ENCODE measurements at places on chromosomes 12 and 14.

DNA sequence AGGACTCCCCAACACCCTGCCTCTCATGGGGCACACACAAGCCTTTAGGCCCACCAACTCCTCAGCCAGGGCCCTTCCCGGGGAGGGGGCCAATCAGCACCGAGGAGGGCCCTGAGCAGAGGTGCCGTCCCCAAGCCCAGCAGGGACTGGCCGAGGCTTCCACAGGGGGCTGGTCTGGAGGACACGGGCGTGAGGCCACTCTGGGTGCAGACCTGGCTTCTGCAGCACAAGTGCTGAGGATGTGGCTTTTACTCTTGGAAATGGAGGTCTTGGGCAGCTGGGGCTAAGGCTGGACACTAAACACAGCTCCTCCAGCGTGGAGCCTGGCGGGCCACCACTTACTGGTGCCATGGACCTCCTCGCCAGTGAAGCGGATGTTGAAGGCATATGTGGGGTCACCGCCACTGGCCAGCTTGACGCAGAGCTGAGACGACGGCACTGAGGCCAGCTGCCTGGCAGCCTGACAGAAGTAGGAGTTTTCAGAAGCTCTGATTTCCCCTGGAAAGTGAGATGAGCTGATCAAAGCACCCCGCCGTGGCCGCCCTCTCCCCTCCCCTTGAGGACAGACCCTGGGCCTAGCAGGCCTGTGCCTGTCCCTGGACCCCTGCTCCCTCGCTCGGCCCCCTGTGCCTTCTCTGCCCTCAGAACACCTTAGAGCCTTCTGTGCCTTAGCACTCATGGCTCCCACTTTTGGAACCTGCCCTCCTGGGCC lies 44.0 kb downstream of the TRAFD1 start:
- no peak for DNase-seq

- DNase-seq, result no peak
These were observed 312.8 kb upstream of the FKBP4 start for GRCh38 chr12:2481951-2482350.

DNA sequence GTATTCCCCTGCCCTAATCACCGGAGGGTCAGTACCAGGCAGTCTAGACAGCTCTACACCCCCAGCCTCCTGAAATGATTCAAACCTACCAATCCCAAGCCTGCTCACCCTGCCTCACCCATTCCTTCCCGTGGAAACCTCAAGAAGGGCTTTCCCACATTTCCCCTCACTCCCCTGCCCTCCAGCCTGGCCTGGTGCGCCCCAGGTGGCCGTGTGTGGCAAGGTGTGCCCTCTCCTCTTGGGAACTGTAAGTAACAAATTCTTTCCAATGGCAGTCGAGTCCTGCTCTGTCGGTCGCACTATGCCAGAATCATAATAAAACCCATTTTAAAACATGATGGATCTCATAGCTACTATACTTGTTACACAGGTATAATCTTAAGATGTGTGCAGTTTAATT lies 13.9 kb upstream of the DEGS2 start:
- DNase-seq, result no peak

GRCh38 chr14:20687362-20688166 lies 1.0 kb upstream of the ANG start:
- no peak for DNase-seq

DNA sequence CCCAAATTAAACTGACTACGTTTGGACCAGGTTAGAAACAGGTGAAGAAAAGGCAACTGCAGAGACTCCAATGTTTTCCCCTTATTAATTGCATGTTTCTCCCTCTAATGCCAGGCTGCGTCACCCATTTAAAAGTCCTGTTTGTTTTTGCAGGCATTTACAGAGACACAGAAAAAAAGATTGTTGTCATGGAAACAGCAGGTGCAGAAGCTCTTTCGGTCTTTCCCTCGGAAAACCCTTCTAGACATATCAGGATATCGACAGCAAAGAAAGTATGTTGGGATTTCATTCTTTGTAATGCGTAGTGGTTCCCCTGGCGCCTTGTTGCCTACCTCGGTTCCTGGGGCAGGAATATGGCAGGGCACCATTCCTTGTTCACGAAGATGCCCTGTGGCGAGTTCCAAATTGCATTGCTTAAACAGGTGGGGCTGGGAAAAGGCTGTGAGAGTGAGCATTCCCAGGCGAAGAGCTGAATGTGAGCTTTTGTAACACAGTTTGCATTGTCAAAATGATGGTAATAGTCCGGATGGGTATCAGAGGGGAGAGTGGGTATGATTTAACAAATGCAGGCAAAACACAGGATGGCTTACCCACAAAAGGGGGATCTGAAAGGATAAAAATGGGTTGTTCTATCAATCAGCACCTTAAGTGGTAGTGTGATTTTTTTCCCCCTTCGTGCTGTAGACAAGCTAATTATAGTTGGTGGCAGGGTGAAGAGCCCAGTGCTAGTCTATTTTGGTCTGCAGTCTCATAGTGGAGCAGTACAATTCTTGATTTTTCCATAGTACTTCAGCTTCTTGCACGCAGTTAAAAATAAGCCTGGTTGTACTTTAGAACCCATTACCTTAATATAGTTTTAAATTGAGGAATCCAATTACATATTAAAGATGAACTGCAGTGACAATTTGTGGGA lies 132.4 kb downstream of the GCH1 start:
- DNase-seq, result no peak

GRCh38 chr12:1858456-1858855 lies 38.1 kb downstream of the LRTM2 start:
- DNase-seq, result no peak

GRCh38 chr12:109983432-109984142 lies 12.6 kb downstream of the GIT2 start:
- no peak for DNase-seq

GRCh38 chr14:48726080-48726642 lies 860.0 kb downstream of the RPS29 start:
- DNase-seq, result no peak

GRCh38 chr12:93748672-93749383 lies 71.7 kb downstream of the CRADD start:
- DNase-seq, result no peak

- DNase-seq, result no peak
These were observed 8.1 kb downstream of the ATP2A2 start for GRCh38 chr12:110289044-110289710.

GRCh38 chr12:133180669-133181068 lies 626 bp upstream of the ZNF268 start:
- no peak for DNase-seq

DNA sequence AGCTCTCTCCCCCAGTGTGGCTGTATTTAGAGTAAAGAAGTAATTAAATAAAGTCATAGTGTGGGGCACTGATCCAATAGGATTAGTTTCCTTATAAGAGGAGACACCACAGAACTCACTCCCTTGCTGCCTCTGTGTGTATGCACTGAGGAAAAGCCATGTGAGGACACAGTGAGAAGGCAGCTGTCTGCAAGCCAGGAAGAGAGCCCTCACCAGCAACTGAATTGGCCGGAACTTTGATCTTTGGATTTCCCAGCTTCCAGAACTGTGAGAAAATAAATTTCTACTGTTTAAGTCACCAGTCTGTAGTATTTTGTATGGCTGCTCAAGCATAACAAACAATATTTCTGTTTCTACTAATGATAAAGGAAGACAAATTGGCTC lies 368.7 kb upstream of the PRICKLE1 start:
- no peak for DNase-seq

- DNase-seq, result no peak
These were observed 47.4 kb upstream of the BCL7A start for GRCh38 chr12:121974026-121974985.

DNA sequence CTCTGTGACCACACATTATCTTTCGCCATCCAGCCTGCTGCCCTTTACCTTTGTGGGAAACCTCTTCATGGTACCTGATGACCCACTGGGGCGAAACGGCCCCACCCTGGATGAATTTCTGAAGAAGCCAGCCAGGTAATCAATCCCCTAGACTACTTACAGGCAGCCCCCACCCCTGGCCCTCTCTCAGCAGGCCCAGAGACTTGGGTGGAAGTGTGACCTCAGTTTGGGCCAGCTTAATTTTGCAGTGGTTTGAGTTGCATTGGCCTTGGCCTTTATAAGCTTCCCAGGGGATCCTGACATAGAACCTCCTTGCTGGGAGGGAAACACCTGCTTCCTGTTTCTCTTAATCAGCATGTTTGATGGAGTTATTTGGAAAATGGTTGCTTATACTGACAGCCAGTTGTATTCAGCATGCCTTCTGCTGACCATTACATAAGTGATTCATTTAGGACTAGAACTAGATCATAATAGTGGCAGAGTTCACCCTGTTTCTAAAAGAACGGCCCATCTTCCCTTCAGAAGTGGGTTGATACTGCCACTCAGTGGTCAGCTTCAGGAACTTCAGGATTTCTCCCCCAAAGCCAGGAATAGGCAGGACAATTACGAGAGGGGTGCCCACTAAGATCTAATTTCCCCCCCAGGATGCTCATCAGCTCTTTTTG lies 6.1 kb downstream of the SDR39U1 start:
- DNase-seq, result no peak

DNA sequence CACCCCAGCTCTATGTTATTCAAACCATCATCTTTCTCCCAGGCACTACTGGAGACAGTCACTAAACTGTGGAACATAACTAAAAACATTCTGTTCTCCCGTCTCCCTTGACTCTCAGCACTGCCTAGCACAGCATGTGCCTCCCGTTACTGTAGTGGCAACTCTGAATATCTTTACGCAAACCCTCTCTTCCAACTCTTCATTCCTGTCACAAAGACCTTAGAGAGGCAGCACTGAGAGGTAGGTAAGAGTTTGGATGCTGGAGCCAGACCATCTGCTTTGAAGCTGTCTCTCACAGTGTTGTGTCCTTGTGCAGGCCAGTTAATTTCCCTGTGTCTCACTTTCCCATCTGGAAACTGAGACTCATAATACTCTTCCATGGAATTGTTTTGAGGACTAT lies 108.1 kb downstream of the DIP2B start:
- no peak for DNase-seq

- DNase-seq, result no peak
These were observed 7.0 kb downstream of the PYGL start for GRCh38 chr14:50937325-50937724.

- no peak for DNase-seq
These were observed 9.6 kb upstream of the TBX5 start for GRCh38 chr12:114415525-114415868.

GRCh38 chr14:105531088-105531893 lies 4.9 kb downstream of the TMEM121 start:
- no peak for DNase-seq

All from activated T-cell treated with anti-CD3 and anti-CD28 coated beads for 24 hours (primary cell).